ENCODE measurements at places on chromosomes 6 and 20.

DNA sequence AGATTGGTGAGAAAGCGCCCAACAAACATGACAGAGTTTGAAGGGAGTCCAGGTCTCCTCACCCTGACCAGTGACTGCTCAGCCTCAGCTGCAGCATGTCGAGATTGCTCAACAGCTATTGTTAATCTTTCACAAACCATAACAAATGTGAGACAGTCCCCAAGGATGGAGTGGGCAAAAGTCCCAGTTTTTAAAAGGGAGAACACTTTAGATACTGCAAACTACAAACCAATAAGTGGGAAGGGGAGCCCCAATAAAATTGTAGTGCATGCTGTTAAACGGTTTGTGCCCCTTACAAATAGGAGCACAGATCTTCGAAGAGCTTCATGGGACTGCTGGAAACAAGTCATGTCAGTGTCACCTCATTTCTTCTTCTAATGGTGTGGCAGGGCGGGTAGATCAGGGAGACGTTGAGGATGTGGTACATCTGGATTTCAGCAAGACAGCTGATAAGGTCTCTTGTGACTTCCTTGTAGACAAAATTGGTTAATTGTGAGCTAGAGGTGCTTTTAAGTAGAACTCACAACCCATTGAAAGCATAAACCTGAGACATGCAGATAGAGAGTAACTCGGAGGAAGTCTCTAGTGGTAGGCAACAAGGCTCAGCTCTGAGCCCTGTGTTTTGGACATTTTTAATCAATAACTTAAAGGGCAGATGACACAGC lies 134.0 kb upstream of the ARMC2 start:
- DNase-seq: peak; percentile 66

DNA sequence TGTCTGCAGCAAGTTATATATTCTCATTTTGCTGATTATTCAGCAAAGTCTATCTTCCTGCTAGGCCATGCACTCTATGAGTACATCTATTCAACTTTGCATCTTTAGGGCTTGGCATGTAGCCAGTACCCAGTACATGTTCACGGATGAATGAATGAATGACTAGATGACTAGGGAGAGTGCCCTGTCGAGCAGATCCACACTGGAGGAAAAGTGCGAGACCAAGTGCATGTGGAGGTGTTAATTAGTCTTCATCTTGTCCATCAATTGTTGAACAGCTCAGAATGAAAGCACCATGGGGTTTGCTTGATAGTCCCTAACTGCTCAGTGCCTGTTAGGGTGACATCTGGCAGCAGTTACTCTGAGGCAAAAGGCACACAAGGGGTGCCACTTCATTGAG lies 30.4 kb downstream of the TM9SF4 start:
- DNase-seq: no peak

- no peak for DNase-seq
Measured at GRCh38 chr6:32045811-32046449, 7.7 kb downstream of the CYP21A2 start.

DNA sequence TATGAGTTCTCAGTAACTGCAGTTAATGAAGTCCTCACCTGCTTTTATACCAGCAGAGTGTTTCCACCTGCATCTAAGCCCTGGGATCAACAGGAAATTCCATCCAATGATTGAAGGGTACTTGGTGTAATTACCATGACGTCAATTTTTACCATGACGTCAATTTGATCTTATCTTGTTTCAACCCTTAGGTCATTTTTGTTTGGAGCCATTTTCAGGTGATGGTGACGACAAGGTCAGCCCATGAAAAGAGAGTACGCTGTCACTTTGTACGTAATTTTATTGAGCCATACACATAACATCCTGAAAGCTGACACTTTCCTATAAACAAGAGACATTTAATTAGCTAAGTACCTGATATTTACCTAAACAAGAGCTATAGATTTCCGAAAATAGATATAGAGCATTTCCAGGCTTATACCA lies at the start of gene CGA:
CGA (minus strand) TSS at position 20 of the 423 bp plus-strand sequence. CDS start 6,906 bp downstream, outside the sequence.
- no peak for DNase-seq

GRCh38 chr6:123770247-123770949 lies 33.3 kb upstream of the NKAIN2 start:
- no peak for DNase-seq

DNA sequence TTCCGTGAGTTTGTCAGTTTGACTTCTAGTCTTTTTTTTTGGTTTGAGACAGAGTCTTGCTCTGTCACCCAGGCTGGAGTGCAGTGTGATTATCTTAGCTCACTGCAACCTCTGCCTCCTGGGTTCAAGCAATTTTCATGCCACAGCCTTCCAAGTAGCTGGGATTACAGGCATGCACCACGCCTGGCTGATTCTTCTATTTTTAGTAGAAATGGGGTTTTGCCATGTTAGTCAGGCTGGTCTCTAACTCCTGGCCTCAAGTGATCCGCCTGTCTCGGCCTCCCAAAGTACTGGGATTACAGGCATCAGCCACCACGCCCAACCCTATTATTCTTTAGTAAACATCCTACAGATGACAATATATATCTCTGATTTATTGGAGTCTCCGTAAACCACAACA lies 506.5 kb downstream of the PREX1 start:
- DNase-seq: no peak

- no peak for DNase-seq
Measured at GRCh38 chr6:72739368-72739779, 117.5 kb downstream of the KCNQ5 start.

- DNase-seq: no peak
Measured at GRCh38 chr6:149938571-149939355, 3.1 kb upstream of the ULBP2 start.

DNA sequence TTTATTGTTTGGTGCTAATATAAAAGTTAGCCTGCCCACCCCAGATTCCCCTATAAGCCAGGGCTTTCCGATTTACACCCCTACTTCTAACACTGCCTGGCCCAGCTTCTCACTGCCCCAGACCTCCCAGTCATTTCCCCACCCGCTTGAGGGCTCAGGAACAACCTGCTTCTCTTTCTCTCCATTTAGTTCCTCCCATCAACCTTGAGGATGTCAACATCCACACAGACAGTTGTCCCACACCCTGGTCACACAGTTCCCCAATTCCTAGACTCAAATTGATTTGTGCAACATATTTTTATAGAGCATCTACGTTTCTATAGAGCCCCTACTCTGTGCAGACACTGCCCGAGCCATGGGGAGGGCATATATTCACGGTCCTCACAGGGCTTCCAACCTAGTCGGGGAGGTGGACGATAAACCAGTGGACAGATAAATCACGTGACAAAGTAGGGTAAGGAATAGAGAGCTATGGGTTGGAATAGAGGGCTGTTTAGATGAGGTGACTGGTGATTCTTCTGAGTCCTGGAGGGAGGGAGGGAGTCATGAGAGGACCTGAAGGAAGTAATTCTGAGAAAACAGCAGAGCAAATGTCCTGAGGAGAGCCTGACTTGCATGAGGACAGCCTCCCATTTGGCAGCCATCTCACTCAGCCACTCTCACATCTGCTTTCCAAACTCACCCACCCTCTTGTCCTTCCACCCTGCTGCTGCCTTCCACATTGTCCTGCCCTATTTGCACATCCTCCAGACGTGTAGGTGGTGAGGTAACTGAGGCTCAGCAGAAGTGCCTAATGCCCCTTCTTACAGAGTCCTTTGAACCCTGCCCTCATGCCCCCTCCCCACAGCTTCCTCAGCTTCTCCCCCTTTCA lies 6.3 kb downstream of the GABRR2 start:
- DNase-seq: no peak

DNA sequence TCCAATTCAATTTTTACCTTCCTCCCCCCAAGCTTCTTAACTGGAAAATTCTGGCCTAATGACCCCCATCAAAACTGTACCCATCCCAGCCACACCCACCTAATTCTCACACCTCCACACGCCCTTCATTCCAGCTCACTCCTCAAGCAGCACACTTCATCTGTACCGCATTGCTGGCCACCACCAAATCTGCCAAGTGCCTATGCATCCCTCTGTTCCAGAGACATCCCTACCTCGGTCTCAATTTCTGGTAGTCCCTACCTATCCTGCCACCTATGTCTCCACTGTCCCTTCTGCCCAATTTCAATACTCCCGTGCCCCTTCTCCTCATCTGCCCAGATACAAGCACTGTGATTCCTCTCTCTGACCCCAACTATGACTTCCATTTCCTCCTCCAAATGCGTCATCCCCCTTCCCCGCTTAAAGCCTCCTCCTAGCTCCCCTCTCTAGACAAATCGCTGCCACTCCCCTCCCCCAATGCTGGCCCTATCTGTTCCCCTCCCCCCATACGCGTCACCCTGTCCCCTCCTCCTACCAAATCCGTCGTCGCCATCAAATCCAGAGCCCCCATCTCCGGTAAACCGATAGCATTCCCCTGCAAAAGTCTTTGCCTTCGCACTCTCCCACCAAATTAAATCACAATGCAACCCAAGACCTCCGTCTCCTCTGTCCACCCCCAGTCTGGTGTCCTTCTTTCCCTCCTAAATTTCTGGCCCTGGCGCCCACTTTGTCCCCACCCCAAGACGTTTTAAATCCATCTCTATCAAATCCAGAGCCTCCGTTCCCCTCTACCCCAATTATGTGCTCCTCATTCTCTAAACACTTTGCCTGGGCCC lies 1.2 kb downstream of the MTCH1 start:
- DNase-seq: peak; percentile 33

DNA sequence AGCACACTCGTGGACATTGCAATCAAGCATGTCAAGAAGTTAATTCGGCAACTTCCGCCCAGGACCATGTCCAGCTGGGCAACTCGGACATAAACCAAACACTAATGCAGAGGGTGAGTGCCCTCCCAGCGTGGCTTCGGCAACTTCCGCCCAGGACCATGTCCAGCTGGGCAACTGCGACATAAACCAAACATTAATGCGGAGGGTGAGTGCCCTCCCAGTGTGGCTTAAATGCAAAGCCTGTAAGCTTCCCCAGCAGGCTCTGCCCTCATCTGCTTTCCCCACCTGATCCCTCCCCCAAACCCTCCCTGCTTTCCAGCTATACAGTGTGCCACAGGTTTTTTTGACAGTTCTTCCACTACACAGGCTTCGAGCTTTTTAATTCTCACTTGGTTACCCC lies 143.4 kb downstream of the PXDC1 start:
- DNase-seq: no peak

- no peak for DNase-seq
Measured at GRCh38 chr6:39102821-39103136, 12.2 kb downstream of the SAYSD1 start.

DNA sequence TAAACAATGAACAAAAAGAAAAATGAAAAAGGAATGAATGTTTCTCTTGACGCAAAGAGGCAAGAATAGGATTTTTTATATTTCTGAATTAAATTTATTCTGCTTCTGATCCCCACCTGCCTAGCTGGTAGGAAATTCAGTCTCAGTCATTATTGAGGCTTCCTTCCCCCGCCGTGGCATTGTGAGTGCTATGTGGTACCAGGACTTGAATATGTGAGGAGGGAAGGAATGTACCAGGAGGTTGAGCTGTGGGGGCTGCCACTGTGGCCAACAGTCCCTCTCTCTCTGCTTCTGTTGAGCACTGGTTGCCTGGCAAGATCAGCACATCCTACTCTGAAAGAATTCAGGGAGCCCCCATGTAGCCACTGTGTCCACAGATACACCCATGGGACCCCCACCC lies 368.1 kb upstream of the JARID2 start:
- DNase-seq: no peak
